ENCODE measurements at places on chromosomes 4 and X.

GRCh38 chr4:156999175-156999517, 27.5 kb upstream of the PDGFC start:
- DNase-seq: no peak

DNA sequence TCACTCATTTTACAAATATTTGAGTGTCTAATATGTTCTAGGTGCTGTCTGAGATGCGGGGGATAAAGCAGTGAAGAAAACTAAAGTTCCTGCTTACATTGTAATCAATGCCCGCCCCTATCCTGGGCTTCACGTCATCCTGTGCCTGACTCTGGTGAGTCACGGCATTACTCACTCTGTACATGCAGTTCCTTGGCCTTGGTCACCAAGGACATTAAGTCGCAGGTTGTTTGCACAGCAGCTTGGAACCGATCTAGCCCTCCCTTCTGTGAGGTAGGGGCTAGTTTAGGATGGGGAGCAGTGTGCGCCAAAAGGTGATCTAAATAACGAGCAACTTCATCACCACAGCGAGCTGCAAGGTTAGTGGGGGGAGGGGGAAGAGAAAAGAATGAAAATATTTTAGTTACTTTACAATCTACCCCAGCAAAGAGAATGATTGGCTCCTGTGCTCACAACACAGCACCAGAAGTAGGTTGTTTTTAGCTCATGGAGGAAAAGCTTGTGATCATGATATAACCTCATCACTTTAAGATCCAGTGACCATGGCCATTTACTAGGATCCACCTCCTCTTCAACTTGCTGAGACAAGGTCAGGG, 48.0 kb upstream of the HDAC8 start:
- peak; percentile 31 for DNase-seq

DNA sequence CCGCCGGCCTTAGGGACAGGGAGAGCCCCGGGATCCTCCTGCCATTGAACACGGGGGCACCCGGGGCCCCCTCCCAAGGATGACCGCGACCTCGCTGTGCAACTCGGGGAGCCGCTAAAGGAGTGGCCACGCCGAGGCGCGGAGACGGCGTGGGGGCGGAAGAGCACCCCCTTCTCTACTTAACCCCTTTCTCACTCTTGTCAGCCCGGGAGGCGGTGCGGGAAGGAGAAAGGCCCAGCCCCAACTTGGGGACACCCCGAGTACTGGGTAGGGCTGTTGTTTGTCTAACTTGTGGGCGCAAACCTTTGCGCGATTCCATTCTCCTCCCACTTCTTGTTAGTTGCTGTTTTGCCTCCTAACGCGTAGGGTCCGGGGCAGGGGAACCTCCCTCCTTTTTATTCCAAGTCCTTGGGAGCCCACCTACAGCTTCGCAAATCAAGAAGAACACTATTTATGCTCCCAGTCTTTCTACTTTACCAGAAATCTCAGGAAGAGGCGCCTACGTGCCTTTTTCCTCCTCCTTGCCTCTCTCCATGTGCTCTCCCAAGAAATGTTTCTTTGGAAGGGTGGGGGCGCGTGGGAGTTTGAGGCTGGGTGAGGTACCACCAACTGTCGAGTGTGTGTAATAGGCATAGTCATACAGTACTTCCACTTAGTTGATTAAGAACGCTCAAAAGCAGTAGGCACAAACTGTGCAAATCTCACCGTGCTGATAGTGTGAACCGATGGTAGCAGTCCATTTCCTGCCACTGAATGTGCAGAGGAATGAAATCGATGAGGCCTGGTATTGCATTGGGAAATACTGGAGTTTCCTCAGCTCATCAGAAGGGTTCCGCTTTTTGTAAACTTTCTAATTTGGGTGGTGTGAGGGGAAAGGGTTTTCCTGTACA, 813 bp downstream of the DIAPH2 start:
- peak; percentile 34 for DNase-seq

- no peak for DNase-seq
These were observed 8.4 kb downstream of the BTK start for GRCh38 chrX:101377547-101377946.

DNA sequence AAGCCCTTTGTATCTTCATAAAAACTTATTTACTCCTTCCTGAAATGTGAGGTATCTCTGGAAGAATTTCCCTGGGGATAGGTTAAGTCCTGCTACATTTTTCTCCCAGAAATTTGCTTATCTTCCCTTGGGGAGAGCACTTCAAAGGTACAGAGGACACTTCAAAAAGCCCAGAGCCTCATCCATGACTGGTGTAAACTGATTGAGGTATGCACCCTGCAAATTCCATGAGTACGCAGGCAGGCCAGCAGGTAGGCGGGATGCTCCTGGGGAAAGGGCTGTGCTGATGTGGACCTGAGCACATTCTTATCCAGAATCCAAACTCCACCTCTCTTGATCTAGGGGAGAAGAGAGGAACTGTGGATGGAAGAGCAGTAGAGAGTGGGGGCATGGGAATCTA, 26.3 kb upstream of the RASGEF1B start:
- DNase-seq: no peak

DNA sequence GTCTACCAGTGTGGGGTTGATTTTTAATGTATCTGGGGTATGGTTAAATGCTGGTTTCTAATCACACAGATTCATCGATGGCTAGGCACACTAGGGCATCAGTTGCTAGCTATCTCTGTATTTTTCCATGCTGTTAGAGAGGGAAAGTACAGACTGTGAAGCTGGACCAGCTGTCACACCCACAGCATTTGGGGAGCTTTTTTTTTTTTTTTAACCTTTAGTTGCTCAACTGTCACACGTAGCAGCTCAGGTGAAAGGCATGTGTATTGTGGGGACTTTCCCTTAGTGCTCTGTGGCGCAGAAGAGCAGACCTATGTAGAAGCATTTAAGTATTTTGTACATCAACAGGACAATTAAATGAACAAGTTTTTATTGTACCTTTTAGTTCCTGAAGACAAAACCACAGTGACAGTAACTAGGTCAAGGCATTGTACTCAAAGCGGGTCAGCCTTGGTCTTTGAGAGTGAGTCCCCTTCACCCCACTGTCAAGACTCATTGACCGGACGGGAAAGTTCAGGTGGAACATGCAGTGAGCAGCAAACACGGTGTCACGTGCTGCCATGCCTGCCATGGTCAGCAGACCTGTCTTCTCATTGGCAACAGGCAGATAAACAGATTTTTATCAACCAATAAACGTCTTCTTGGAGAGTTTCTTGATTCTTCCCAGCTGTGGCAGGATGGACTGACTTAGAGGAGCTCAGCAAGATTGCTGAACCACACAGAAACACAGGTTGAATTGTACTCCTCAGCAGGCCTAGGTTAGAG, 65.3 kb downstream of the CASP3 start:
- no peak for DNase-seq

DNA sequence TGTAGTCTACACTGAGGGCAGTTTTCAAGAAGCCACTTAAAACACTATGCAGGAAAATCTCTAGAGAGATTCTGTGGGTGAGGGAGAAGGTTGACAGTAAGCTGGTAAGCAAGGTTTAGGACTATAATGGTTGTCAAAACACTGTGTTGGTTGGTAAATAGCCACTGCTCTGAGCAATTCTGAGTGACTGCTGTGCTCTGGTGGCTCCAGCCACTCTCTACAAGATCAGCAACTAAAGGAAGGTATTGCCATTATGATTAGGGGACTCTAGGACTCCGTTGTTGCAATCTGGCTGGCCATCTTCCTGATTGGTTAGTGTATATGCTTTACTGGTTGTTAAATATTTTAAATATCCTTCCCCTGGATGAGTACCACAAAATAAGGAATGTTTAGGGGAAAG, 5.5 kb upstream of the FAM47E start:
- DNase-seq: no peak

DNA sequence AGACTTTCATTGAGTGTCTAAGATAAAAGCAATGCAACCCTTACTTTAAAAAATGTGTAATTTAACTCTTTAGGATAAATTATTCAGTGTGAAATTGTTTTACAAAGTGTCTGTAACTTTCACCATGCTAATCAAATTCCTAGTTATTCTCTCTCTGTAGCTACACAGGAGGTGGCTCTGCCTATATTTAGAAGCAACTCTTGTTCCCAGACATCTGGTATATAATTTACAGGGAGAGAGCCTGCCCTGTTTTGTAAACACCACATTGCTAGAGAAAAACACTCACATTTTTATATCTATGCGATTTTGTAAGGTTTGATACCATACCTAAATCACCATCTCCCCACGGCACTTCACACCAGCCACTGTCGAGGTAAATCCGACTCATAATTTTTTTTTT, 35.5 kb upstream of the SPATA4 start:
- no peak for DNase-seq

- DNase-seq: no peak
These were observed 1.1 kb downstream of the MECP2 start for GRCh38 chrX:154096140-154097002.

DNA sequence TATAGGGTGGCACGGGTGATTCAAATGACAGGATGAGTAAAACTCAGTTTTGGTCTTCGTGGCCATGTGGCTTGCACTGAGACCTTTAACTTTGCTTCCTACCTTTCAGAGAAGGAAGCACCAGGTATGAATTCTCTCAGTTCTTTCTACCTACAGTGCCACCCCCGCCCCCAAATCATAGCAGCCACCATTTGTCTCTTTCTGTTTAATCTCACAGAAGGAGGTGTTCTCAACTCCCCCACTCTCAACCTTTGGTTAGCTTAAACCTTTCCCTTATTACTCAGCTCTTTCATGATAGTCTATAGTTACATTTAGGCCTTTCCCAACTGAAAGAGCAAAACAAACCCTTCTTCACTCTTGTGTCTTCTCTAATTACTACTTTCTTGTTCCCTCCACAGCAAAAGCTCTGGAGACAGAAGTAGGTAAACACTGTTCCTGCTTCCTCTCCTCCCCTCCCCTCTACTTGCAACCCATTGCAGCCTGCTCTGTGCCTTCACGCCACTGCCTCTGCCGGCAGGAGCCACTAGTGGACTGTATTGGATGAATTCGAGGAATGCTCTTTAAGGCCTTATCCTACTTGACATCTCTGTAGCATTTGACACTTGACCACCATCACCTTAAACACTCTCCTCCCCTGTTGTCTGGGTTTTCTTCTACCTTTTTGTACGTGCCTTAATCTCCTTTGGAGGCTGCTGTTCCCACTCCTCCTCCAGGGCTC, 123.7 kb downstream of the AFF1 start:
- peak; percentile 27 for DNase-seq
